Psoas muscle (tissue), 8 donors: ENCODE measurements at places on chromosomes 4 and X. TPM values are rescaled to one million over a fixed set of nuclear protein-coding genes. Genes with fewer than 3 reads are reported as not detected.

Gene REELD1
- not detected for total RNA-seq

DNA sequence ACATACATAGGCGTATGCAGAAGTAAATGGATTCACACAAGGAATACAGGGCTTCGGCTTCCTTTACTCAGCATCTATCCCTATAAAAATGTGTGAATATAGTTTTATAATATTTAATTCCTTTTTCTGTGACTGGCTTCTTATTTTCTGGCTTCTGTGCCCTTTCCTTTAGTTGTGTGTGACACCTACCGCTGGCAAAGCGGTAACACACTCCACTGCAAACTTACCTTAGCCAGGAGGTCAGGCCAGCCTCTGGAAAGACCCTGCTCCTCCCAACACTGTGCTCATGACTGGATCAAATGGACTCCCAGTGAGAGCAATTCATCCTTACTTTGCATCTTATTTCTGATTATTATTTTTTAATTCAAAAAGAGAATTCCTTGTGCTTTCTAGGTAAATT is 244.2 kb downstream of the ANK2 start:
- no peak for DNase-seq

GRCh38 chr4:41878170-41878969 is 56.9 kb upstream of the TMEM33 start:
- peak; percentile 35 for DNase-seq

- DNase-seq, result no peak
Observed at GRCh38 chr4:83212041-83212851, 72.4 kb downstream of the COQ2 start.

- DNase-seq, result no peak
Observed at GRCh38 chr4:28176942-28177341, 1316.3 kb downstream of the STIM2 start.

GRCh38 chr4:170037481-170037880 is 11.3 kb upstream of the MFAP3L start:
- no peak for DNase-seq

- DNase-seq, result no peak
Observed at GRCh38 chrX:68534691-68535090, 35.8 kb downstream of the YIPF6 start.

DNA sequence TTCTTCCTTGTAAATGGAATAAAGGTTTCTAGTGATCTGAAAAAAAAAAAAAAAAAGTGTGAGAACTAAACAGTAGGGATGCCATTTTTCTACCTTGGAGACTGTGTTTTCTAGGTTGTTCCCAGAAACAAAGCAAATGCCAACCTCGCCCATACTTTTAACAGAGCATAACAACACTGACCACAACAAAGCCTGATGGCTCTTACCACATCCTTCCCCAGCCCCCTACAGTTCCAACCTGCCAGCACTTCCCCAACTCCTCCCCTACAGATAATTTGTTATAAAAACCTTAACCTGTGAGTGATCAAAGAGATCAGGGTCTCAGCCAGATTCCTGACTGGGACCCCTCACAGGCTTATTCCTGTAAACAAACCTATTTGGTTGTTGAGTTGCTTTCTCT is 940.0 kb downstream of the SH3BGRL start:
- no peak for DNase-seq

GRCh38 chr4:35912174-35912573 is 332.1 kb downstream of the ARAP2 start:
- no peak for DNase-seq

Gene LDB2
- 10.1 TPM for total RNA-seq

DNA sequence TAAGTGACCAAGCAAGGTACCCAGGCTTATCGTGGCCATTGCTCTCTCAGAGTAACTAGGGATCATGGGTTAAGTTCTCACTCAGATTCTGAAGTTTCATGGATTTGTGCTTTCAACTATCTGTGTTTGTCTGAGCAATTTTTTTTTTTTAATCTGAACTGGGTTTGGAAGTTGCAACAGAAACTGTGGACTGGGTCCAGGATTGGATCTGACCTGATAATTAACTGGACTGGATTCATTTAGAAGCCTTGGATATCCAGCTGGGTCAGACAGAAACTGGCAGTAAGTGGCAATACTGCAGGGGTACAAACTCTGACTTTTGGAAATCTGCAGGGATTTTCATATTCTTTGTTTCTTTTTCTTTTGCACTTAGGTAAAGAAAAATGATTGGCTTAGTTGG is 38.7 kb upstream of the FGF2 start:
- no peak for DNase-seq

Gene FGFBP2
- 1.4 TPM for total RNA-seq

DNA sequence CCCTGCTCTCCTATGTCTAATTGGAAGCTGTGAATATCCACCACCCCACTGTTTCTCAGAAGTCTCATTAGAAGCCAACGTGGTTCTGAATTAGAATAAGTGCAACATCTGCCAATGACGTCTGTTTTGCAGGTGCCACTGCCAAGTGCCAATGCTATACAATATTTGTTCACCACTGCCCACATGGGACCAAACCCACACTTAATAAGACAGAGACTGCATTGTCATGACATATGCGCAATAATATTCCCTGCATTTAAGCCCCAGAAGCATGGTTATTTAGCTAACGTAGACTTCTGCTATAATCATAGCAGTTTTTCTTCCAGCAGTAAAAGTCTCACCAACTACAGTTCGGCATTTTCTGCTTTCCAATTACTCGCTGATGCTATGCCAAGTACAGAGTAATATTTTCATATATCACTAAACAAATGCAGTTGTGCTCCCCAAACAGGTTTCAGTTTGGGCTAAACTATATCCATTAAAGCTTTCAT is 262.5 kb upstream of the PCDH18 start:
- no peak for DNase-seq

Gene CT45A1
- not detected for total RNA-seq

DNA sequence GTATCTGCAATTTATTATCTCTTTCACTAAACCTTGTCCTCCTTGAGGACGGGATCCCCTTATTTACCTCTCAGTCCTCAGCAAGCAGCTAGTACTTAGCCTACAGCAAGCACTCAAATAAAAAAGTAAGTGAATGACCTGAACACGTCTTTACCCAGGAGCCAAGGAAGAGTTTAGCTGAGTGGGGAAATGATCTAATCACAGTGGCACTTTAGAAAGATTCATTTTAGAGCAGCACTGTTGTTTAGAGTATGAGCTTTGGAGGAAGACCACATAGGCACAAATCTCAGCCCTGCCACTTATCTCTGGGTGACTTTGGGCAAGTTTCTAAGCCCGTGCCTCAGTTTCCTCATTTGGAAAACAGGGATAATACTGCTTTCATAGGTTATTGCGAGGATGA is 2.7 kb downstream of the FAM120C start:
- no peak for DNase-seq

GRCh38 chr4:35520059-35520458 is 724.3 kb downstream of the ARAP2 start:
- DNase-seq, result no peak

DNA sequence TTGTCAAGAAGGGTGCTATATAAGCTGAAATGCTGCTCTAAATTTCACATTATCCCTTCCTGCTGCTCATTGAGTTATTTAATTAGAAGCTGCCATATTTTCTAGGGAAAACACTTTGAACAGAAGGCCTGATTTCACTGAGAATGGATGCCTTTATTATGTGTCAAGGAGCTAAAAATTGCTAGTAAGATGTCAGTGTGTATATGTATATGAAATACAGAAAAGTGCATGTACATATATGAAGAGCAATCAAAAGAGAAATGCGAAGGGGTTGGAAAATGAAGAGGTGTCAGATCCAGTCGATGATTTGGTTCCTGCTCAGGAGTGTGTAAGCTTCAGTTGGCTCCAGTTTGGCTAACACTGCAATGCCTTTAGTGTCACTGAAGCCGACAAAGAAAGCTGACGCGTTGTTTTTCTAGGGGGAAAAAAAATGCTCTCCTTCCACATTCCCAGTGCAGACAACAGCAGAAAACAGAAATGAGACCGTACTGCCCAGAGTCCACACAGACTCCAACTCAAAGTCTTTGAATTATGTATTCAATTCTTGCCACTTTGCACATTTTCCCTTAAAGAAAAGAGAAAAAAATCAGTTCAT is 154.2 kb downstream of the NHS start:
- DNase-seq, result no peak

DNA sequence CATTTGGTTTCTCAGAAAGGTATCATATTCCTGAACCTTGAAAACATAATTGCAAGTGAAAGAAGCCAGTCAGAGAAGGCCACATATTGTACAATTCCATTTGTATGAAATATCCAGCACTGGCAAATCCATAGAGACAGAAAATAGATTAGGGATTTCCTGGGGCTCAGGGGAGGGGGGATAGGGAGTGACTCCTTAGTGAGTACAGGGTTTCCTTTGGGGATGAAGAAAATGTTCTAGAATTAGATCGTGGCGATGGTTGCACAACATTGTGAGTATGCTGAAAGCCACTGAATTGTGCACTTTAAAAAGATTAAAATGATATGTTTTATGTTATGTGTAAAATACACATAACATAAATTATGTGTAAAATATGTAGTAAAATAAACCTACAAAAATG is 10.3 kb downstream of the XPNPEP2 start:
- no peak for DNase-seq

DNA sequence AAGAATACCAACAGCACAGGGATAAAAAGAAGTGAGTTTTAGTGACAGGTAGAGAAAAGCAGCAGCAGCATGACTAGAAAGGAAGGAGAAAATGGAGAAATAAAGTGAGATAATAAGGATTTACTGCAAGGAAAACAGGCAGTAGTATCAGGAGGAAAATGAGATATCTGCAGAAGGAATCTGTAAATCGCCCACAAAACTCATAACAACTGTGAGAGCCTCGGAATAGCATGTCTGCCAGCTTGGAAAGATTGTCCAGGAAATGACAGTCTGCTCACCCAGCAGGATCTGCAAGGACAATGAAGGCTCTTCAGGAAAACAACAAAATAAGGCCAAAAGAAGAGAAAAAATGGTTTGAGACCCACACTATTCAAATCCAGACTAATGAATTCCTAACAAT is 47.4 kb downstream of the CXXC4 start:
- no peak for DNase-seq

- no peak for DNase-seq
Observed at GRCh38 chr4:138588501-138588900, 346.4 kb upstream of the SLC7A11 start.

DNA sequence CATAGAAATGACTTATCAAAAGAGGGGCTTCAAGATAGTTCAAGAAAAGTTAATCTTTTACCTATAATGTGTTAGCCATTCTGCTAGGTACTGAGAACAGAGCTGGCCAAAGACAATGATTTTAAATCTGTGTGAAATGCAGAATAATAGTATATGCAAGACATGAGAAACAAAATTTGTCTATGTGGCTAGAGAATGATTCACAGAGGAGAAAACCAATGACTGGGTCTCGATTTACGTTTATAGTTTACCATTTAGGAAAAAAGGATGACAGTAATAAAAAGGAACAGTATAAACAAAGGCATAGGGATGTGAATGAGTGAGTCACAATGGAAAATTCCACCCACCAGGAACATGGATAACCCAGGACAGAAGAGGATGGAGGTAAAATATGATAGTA is 31.9 kb downstream of the NPFFR2 start:
- no peak for DNase-seq

- DNase-seq, result no peak
Observed at GRCh38 chr4:22959483-22959882, 266.7 kb downstream of the GBA3 start.

DNA sequence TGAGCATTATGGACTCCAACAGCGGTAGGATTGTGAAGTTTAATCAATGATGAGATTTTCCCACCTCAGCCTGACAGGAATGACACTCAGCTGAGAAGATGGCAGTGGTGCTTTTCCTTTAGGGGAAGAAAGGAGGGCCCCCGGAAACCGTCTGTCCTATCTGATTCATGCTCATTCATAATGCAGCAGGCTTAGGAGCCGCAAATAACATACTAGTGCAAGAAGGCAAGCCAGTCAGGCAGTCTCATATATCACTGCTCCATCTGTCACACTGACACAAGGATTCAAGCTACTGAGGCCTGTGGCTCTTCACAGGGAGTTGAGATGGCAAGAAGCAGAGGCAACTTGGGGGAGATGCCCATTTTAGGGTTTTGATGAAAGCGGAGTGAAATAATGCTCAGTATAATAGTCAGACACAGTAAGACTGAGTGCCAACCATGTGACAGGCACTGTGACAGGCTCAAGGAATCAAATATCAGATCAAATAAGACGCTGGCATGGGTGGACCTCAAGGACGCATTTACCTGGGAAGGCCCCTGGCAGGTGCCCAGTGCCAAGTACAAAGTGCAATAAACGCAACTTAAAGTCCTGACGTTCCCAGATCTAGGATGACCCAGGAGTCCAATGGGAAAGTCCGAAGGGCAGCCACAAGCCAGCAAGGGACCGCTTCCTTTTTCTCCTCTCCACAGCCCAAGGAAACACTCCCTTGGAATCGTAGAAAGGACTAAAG is 63.4 kb downstream of the FHDC1 start:
- no peak for DNase-seq

- DNase-seq, result no peak
Observed at GRCh38 chr4:83552083-83552482, 16.2 kb downstream of the GPAT3 start.

Gene GC
- not detected for total RNA-seq

- no peak for DNase-seq
Observed at GRCh38 chrX:123581586-123581985, 151.3 kb downstream of the THOC2 start.

DNA sequence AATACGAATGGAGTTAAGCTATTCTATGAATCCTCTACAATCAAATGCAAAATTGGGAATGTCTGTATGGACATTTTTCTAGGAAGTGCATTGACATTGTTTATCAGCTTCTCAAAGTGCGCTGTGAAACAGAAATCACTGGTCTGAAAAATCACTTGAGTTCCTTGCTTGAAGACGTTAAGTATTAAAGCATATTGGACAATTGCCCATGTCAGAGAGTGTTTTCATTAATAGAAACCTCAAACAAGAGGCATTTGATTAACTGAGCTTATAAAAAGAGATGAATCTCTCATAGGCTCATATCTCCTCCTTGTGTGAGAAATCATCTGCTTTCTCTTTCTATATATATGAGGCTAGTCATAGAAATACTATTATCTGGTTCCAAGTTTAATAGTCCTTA is 692.1 kb upstream of the POU3F4 start:
- DNase-seq, result no peak

- no peak for DNase-seq
Observed at GRCh38 chrX:13520936-13521335, 48.5 kb upstream of the EGFL6 start.

Gene KIT
- total RNA-seq, result 1.6 TPM

- no peak for DNase-seq
Observed at GRCh38 chr4:18051281-18051680, 29.7 kb upstream of the LCORL start.

- no peak for DNase-seq
Observed at GRCh38 chrX:637660-638481, 7.3 kb downstream of the SHOX start.

Gene JADE3
- 2.0 TPM for total RNA-seq

Gene UGT2B11
- not detected for total RNA-seq
